ENCODE measurements at places on chromosomes 1 and 21.
A peak's percentile ranks its signal among the peaks of the same experiment; 100 is the strongest.

DNA sequence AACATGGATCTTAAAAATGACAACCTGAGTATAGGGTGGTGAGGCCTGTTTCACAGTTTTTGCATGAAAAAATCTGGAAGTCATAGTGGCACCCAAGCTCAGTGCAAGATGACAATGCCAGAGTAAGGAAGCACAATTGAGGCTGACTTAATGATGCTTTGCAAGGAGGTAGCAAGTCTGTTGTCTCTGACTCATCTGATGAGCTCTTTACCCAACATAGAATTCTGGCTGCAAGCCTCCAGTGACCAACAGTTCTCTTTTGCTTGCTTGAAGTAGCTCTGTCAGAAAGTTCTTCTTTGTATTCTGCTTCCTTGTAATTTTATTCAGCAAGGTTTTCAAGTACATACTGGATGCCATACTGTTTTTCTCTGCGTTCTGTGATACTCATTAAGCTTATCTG, 117.1 kb downstream of the FOXD2 start:
- DNase-seq = no peak

DNA sequence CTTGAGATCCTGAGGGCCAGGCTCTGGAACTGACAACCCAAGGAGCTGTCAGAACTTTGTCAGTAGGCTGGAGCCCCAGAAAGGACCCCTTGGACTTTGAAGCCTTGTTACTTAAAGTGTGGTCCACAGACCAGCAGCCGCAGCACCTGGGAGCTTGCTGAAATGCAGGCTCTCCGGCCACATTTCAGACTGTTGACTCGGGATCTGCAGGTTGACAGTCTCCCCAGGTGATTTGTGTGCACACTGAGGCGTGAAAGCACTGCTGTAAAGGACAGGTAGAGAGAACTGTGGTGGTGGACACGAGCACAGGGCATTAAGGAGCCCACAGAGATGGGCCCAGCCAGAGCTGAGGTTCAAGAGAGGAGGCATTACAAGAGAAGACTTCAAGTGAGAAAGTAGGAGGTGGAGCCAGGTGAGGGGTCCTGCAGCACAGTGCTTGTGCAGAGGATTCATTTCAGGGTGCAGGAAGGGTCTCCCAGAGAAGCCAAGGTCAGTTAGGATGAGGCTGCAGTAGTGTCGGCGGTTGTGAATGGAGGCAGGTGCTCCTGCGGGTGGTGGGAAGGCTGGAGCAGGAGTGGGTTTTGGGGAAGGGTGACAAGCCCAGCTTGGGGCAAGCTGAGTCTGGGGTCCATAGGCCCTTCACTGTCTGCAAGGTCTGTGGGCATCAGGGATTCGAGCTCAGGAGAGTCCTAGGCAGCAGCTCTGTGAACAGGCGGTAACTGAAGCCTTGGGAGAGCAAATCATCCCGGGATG, 4.6 kb downstream of the HYI start:
- DNase-seq = no peak

GRCh38 chr1:231108516-231109302, 53.1 kb upstream of the TRIM67 start:
- no peak for DNase-seq

- DNase-seq = no peak
These were observed 106.0 kb upstream of the FAM78B start for GRCh38 chr1:166272851-166273250.

GRCh38 chr1:158324395-158324794, 6.9 kb downstream of the CD1B start:
- no peak for DNase-seq

- peak; percentile 17 for DNase-seq
These were observed 4.6 kb downstream of the FCRLB start for GRCh38 chr1:161725908-161726472.

DNA sequence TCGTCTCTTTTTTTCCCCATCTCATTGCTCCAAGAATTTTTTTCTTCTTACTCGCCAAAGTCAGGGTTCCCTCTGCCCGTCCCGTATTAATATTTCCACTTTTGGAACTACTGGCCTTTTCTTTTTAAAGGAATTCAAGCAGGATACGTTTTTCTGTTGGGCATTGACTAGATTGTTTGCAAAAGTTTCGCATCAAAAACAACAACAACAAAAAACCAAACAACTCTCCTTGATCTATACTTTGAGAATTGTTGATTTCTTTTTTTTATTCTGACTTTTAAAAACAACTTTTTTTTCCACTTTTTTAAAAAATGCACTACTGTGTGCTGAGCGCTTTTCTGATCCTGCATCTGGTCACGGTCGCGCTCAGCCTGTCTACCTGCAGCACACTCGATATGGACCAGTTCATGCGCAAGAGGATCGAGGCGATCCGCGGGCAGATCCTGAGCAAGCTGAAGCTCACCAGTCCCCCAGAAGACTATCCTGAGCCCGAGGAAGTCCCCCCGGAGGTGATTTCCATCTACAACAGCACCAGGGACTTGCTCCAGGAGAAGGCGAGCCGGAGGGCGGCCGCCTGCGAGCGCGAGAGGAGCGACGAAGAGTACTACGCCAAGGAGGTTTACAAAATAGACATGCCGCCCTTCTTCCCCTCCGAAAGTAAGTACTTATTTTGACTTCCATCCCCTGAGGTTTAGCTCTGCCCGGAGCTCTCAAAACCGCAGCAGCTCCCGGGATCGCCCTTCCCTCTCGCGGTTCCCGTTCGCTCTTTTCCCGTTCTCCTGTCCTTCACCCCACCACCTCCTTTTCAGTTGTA, 1.5 kb downstream of the TGFB2 start:
- DNase-seq = no peak

DNA sequence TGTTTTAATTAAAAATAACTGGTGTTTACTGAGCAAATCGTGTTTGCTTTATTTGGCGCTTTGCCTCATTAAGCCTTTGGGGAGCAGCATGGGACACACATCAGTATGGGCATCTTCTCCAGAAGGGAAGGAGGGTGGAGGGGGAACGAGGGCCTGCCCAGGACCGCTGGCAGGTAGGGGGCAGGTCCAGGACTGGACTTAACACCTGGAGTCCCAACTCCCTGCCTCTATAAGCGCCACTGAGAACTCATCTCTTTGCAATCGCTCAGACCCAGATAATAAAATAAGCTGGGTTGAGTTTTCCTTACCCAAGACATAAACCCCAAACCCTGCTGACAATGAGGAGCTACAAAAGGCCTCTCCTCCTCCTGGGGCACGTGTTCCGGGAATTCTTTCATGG, 15.1 kb downstream of the ABCG1 start:
- DNase-seq = no peak

- DNase-seq = no peak
These were observed 6.7 kb upstream of the IRF2BP2 start for GRCh38 chr1:234616644-234617043.

- DNase-seq = no peak
These were observed 7.8 kb downstream of the MORN1 start for GRCh38 chr1:2383576-2383975.

GRCh38 chr21:41666641-41667081, 100.2 kb downstream of the RIPK4 start:
- DNase-seq = no peak

GRCh38 chr1:1558591-1558990, 16.1 kb downstream of the SSU72 start:
- no peak for DNase-seq

DNA sequence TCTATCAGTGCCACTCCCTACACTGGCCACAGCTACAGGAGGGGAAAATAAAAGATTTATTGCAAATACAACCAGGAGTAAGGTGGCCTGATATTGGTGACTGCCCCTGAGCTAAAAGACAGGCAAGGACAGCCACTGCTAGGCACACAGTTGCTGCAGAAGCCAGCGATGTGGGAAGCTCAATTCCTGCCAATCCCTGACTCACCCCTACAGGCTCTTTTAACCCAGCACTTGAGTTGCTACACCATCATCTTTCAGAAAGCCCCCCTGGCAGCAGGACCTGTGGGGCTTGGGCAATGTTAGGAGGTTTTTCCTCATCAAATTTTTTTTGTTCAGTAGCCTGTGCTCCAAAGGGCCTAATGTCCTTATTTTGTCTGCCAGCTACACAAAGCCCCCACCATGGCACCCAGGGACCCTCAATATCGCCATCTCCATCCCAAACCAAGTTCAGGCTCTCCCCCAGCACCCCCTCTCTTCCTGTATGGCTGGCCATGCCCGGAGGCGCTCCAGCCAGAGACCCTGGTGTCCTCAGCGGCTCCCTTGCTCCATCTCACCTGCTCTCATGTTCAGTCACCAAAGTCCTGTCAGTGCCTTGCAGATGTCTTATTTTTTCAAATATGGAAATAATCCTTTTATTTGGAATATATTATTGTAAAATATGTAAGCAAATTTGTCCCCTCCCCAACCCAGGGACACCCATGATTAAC, 13.4 kb downstream of the CLEC20A start:
- DNase-seq = no peak

DNA sequence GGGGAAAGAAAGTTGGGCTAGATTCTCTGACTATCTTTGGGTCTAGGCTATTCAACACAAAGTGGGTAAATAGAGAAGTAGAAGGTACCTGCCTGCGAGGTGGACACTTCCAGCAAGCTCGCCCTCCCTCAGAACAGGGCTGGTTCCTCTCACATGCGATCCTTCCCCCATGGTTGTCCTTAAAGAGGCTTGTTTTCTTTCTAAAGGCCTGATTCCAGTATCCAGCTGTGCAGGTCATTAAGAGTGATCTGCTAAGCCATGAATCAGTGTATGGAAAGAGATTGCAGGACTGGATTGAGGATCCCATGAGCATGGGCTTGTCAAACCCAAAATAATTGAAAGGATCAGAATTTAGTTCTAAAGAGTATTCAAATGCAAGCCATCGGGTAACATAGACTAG, 189.0 kb downstream of the URB2 start:
- no peak for DNase-seq

DNA sequence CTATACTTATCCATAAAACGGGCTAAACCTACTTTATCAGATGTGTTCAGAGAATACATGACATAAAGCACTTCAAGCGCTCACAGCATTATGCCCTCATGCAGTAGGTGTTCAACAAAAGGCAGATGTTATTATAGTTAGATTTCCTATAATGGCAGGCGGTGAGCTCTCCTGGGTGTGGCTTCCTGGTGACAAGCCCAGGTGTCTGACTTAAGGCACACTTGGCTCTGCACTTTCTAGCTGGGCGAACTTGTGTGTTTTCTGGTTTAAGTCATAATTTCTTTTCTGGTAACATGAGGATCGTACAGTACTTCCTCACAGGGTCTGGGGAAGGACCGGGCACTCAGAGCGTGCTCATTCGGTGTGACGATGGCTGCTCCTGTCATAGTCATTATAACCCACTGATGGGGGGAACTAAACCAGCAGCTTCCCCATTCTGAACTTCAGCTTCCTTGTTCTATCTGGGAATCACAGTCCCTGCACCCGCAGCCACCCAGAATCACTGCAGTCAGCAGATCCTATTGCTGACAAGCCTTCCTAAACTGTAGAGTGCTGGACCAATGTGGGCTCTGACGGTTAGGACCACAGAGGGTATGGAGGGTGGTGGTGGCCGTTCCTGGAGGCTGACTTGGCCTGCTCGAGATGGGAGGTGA, 52.8 kb downstream of the IGSF21 start:
- DNase-seq = no peak

- DNase-seq = no peak
These were observed 65.6 kb downstream of the HHAT start for GRCh38 chr1:210394281-210394821.

DNA sequence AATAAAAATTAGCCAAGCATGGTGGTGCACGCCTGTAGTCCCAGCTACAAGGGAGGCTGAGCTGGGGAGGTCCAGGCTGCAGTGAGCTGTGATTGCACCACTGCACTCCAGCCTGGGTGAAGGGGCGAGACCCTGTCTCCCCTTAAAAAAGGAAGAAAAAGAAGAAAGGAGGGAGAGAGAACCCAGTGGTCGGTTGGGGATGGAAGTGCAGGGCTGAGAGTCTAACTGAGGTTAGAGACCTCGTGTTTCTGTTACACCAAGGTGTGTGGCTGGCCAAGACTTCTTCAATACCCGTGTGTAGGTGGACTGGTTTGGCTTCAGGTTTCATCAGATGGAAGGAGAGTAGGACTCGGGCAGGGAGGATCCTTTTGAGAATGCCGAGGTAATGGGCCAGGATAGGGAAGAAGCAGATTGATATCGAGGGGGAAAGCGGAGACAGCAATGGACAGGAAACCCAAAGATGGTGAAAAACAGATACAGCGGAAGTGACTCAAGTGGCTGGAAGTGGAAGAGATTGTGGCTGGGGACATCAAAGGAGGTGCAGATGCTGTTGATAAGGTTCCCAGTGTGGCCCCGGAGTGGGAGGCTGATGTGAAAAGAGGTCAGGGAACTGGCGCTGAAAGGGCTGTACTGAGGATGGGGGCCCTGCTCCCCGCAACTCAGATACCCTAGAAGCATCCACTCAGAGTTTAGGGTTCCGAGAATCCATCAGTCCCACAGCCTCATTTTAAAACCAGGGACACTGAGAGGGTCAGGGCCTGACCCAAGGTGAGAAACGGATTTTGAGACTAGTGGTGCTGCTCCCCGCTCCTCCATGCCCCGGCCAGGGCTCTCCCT, 681 bp upstream of the UBXN10 start:
- DNase-seq = peak; percentile 38

- DNase-seq = no peak
These were observed 133.4 kb downstream of the DMRTB1 start for GRCh38 chr1:53592521-53592982.

DNA sequence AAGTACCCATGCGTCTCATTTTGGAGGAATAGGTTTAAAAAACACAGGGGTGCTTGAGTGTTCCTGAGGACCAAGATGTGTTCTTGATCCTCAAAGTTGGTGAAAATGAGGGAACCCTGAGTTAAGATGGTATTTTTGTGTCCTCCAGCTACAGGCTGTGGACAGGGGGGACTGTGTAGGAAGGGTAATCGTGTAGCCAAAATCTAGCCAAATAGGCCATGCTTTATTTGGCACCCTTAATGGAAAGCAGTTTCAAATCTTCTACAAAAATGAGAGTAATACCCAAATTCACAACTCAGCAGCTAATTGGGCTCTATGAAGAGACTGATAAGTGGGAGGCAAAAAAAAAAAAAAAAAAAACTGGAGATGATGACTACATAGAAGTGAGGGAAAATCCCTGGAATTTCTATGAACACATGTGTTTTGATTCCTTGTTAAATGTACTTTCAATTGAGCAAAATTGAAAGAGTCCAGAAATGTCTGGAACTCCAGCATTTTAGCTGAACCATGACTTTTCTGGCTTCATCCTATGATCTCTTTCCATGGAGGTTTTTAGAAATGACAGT, 470 bp downstream of the HSD11B1 start:
- no peak for DNase-seq

GRCh38 chr1:69551476-69552324, 16.0 kb upstream of the LRRC7 start:
- DNase-seq = no peak

DNA sequence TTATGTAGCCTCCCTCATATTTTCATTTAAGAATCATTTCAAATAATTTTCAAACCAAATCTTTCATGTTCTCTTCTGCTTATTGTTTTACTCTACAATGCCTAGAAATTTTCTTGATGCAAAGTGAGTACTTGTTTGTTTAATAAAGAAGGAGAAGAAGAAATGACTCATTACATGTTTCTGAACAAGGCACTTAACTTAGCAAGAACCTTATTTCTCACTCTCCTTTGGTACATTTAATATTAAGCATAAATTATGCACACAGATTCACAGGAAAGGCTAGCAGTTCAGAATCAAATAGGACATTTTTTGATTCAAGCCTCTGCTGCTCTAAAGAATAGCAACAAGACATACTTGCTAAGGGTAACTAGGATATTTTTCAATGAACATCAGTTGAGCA, 9.1 kb downstream of the SCYL3 start:
- no peak for DNase-seq

Data from stimulated activated CD8-positive, alpha-beta memory T cell treated with anti-CD3 and anti-CD28 coated beads, Interleukin-15, amount 100 ng/mL, for 4 hours (primary cell).